ENCODE measurements at places on chromosomes 4 and X.

GRCh38 chrX:5730556-5730955 lies 498.1 kb downstream of the NLGN4X start:
- no peak for DNase-seq

- no peak for DNase-seq
These were observed 598 bp downstream of the MAOB start for GRCh38 chrX:43881410-43882293.

GRCh38 chr4:114509340-114509739 lies 89.3 kb upstream of the UGT8 start:
- no peak for DNase-seq

DNA sequence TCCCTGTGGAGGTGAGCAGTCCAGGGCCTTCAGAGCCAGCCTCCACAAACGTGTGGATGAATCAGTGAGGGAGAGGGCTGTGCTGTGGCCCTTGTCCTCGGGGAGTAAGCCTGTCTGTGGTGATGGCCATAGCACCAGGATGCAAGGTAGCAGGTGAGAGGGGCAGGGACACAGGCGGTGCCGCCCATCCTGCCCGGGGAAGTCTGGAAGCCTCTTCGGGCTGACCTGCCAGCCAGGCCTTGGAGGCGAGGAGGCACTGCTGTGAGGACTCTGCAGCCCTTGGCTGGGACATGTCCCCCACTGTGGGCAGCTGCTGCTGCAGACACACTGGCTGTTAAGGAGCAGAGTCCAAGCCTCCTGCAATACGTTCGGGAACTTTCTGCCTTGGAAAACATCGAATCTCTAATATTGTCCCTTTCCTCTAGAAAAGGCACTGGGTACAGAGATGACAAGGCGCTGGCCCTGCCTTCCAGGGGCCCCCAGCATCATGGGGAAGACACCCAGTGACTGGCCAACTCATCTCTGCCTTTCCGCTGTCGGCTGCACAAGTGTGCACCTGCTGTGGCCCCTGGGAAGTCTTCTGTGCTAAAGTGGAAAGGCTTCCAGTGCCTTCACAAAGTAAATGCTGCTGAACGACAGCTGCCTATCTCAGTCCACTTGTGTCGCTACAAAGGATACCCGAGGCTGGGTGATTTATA lies 101.4 kb downstream of the ADRA2C start:
- DNase-seq: no peak

GRCh38 chrX:79367907-79368306 lies 773 bp upstream of the ITM2A start:
- DNase-seq: no peak

- no peak for DNase-seq
These were observed 304.7 kb upstream of the FTHL17 start for GRCh38 chrX:31376408-31377022.

DNA sequence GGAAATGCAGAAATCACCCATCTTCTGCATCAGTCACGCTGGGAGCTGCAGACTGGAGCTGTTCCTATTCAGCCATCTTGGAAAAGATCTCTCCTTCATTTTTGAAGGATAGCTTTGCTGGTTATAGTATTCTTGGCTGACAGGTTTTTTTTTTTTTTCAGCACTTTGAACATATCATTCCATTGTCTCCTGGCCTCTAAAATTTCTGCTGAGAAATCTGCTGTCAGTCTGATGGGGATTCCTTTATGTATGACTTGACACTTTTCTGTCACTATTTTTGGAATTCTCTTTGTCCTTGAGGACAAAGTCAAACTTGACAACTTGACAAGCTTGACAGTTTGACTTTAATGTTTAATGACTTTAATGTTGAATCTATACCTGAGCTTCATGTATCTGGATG lies 16.8 kb downstream of the HPGDS start:
- DNase-seq: no peak

GRCh38 chrX:26442340-26442739 lies 226.4 kb downstream of the MAGEB5 start:
- no peak for DNase-seq

- DNase-seq: no peak
These were observed 19.1 kb downstream of the SASH3 start for GRCh38 chrX:129798888-129799287.

DNA sequence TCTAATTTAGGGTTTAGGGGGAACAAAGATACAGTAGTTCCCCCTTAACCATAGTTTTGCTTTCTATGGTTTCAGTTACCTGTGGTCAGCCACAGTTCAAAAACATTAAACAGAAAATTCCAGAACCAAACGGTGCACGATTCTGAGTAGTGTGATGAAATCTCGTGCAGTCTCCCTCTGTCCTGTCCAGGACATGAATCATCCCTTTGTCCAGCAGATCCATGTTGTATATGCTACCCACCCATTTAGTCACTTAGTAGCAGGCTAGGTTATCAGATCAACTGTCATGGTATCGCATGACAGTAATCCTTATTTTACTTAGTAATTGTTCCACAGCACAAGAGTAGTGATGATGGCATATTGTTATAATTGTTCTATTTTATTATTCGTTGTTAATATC lies 556.1 kb downstream of the IL1RAPL1 start:
- no peak for DNase-seq

GRCh38 chr4:113827285-113827684 lies 65.7 kb upstream of the CAMK2D start:
- no peak for DNase-seq

DNA sequence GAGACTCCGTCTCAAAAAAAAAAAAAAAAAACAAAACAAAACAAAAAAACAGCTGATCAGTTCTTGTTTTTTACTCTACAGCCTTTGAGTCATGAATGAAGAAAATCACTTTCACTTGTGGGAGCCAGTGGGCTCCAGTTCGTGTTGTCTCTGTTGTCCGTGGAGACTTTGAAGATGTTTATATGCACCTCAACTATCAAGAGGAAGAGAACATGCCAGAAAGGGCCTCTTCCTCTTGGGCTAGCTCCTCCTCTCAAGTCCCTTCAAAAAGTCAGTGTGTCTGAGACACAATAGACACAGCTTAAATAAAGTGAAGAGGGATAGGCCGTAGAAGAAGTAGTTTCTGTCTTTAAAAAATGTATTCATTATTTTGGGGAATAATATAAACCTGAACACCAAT lies 182.7 kb downstream of the KDR start:
- no peak for DNase-seq

- DNase-seq: no peak
These were observed 38.4 kb upstream of the ENPP6 start for GRCh38 chr4:184255871-184256642.

GRCh38 chrX:78548012-78548411 lies 111.1 kb downstream of the RTL3 start:
- DNase-seq: no peak

- no peak for DNase-seq
These were observed 8.8 kb downstream of the ACSL1 start for GRCh38 chr4:184816962-184817361.

GRCh38 chrX:20623448-20623847 lies 356.7 kb upstream of the RPS6KA3 start:
- no peak for DNase-seq

- DNase-seq: no peak
These were observed 37.0 kb upstream of the GATB start for GRCh38 chr4:151797853-151798252.

DNA sequence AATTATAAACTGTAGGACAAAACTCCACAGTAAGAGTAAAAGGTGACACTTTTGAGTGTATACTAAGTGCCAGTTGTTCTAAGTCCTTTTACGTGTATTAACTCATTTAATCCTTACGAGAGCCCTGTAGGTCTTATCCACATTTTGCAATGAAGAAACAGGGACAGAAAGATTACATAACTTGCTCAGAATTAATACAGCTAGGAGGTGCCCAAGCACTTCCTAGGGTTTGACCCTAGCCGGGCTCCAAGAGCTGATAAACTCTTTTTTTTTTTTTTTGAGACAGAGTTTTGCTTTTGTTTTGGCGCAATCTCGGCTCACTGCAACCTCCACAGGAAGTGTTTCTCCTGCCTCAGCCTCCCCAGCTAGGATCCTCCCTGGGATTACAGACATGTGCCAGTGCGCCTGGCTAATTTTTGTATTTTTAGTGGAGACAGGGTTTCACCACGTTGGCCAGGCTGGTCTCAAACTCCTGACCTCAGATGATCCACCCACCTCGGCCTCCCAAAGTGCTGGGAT lies 110.4 kb downstream of the UBE2K start:
- DNase-seq: no peak

GRCh38 chr4:23384741-23385140 lies 505.1 kb downstream of the PPARGC1A start:
- DNase-seq: no peak

GRCh38 chr4:4631150-4631549 lies 89.3 kb upstream of the STX18 start:
- DNase-seq: no peak

DNA sequence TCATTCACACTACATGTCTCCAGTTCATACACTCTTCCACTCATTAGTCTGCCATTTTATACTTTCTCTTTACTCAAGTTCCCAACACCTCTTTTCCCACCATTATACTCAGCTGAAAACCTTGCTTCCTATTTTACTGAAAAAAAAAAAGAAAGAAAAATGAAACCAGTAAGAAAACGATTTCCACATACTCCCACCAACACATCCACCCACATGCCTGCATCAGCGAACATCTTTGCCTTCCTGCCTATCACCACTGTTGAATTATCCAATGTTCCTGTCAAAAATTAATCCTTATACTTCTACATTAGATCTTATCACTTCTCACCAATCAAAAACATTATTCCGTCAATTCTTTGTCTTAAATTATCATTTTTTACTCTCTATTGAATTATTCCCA lies 188.1 kb upstream of the FAM241A start:
- DNase-seq: no peak

DNA sequence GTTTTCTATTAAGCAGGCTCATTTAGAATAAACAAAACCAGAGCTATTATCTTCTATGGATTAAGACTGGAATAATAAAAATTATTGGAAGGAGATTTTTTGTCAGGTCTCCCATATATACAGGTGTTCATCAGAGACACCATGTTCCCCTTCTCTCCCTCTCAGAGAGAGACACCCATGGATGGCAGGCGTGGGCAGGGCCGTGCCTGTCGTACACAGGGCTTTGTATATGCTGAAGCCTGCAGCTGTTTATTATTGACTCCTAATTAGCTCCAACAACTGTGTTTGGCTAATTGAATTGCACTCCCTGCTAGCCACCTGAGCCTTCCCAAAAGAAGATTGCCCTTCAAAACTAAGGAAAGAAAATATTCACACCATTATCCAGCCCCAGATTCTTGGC lies 81.6 kb downstream of the GK start:
- no peak for DNase-seq

DNA sequence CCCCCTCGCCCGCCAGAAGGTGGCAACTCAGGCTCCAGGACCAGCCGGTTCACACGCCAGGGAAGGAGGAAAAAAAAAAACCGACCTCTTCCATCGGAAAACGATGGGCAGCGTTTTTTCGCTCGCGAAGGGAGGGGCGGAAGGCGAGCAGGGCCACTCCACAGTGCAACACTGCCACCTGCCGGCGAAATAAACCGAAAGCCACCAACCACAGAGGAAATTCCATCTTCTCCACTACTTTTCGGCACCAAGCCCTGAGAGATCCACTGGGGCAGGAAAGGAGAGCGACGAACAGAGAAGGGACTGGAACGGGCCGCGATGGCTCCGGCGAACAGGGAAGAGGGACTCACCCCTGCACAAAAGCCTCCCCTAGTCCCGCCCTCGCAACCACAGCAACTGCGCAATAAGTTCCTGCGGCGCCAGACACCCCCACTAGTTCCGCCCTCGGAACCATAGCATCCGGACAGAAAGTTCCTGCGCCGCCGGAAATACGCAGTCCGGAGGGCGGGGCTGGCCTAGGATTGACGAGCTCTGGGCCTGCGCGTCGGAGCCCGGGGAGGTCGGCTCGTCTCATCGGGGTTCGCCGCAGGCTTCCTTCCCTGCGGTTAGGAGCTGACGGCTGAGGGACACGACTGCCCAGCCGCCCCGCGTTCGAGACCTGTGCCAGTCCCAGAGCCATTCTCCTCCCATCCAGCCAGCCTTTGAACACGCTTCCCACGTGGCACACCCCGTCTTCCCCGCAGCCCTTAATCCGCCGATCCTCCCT lies 23.4 kb downstream of the FAM156A start:
- peak; percentile 74 for DNase-seq

- no peak for DNase-seq
These were observed 48.8 kb upstream of the PGRMC1 start for GRCh38 chrX:119187298-119187697.

DNA sequence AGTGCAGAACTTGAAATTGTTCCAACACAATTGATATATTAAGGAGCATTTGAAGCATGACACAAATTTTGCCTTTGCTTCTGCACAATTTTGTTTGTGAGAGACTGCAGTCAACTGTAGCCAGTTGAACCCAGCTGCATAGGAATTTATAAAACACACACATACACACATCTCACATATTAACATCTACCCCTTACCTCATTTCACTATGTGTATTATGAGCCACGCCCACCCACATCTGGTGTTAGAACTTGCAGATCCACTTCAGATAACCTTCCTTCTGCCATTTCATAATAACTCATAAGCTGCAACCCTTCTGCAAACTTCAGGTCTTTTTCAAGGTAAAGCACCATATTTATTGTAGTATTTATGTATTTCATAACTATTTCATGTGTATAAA lies 188.1 kb upstream of the WDFY3 start:
- DNase-seq: no peak

DNA sequence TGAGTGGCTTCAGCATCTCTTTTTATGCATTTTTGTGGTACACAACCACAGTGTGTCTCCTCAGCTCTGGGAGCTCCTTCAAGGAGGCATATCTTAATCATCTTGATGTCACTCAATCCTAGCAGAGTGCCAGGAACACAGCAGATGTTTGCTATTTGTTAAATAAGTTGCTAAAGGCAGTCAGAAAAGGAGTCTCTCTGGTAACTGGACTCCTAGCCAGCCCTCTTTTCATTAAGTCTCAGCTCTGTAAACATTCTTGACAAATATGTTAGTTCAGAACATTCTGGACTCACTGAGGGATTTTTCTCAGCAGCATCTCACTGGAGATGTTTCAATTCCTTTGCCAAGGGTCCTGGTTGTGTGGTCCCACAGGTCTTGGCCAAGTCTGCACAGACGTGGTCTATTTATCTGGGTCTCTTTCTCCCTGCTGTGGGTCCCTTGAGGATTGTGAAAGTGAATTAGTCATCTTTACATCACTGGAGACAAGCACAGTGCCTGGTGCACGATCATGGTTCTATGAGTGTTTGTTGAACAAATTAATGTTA lies 20.3 kb upstream of the FAM9C start:
- no peak for DNase-seq

DNA sequence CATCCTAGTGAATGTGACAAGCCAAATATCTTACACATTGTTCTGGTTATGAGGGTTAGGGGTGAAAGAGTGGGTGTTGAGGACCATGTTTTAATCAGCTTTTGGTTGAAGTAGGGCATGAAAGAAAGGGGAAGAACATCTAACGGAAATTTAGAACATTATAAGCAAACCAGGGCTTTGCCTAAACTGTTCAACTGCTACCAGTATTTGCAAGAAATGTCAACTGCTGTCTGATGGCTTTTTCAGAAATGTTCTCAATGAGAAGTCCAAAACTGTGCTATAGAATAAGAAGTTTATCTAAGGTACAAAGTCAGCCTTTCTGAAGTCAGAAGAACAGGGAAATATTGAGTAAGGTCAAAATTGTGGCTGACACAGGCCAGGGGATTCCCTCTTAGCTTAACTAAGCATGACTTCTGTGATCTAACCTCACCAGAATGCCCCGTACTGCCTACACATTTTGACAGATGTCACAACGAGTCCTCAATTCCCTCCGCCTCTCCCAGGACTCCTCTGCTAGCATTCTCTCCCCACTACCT lies 67.1 kb downstream of the DTHD1 start:
- DNase-seq: no peak
